ENCODE measurements at places on chromosomes 12 and 14. TPM values are rescaled to one million over a fixed set of nuclear protein-coding genes. Genes with fewer than 3 reads are reported as not detected.

The DLK1 gene
- total RNA-seq = not detected

The FBLN5 gene
- total RNA-seq = 27.6 TPM

The RIMBP2 gene
- not detected for total RNA-seq

The TAS2R8 gene
- not detected for total RNA-seq

The NT5DC3 gene
- 6.4 TPM for total RNA-seq

- no peaks in the 10 kb centered on the region for H3K27me3 ChIP-seq
- peaks cover 41% of the 10 kb centered on the region for H3K36me3 ChIP-seq
- DNase-seq = no peak
- peaks cover 16% of the 10 kb centered on the region for H3K4me1 ChIP-seq
- no peak overlapping the region for H3K4me3 ChIP-seq
Observed at GRCh38 chr12:64418209-64418608, 14.0 kb downstream of the XPOT start.

GRCh38 chr12:132375747-132376463 lies 46.5 kb upstream of the GALNT9 start:
- no peaks in the 10 kb centered on the region for H3K4me1 ChIP-seq
- H3K36me3 ChIP-seq = no peaks in the 10 kb centered on the region
- H3K27me3 ChIP-seq = peaks cover 2% of the 10 kb centered on the region
- DNase-seq = no peak
- no peak overlapping the region for H3K4me3 ChIP-seq

DNA sequence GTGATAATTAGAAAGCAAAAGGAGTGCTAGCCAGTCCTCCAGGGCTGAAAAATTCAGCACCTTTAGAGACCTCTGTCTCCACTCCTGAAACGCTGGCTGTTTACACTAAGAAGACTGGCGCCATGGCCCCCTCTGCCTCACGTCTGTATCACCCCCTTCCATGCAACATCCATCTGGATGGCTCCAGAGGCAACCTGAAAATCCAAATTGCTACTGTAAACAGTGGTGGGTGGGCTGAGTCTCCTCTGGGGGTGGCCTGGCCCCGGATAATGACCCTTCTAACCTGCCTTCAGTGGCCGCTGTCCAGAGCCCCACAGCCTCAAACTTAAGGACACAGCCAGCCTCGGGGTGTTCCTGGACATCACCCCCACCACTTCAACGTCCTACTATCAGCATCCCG lies 1.4 kb downstream of the PRKD1 start:
- no peaks in the 10 kb centered on the region for H3K36me3 ChIP-seq
- H3K27ac ChIP-seq = no peak overlapping the region
- H3K4me3 ChIP-seq = peak overlapping the region; percentile 57
- H3K27me3 ChIP-seq = no peaks in the 10 kb centered on the region

- H3K27ac ChIP-seq = no peak overlapping the region
- no peak overlapping the region for H3K4me3 ChIP-seq
- H3K36me3 ChIP-seq = no peaks in the 10 kb centered on the region
- H3K4me1 ChIP-seq = no peaks in the 10 kb centered on the region
Observed at GRCh38 chr14:87233266-87233665, 759.7 kb downstream of the GALC start.

GRCh38 chr12:6653342-6653741 lies 6.1 kb upstream of the ACRBP start:
- no peaks in the 10 kb centered on the region for H3K4me1 ChIP-seq
- H3K27ac ChIP-seq = no peak overlapping the region
- H3K4me3 ChIP-seq = no peak overlapping the region
- no peaks in the 10 kb centered on the region for H3K27me3 ChIP-seq
- H3K36me3 ChIP-seq = peaks cover 10% of the 10 kb centered on the region

- H3K27ac ChIP-seq = no peak overlapping the region
- H3K36me3 ChIP-seq = no peaks in the 10 kb centered on the region
- H3K27me3 ChIP-seq = no peaks in the 10 kb centered on the region
Observed at GRCh38 chr12:123948796-123949769, 23.5 kb downstream of the CCDC92 start.

GRCh38 chr12:62834406-62834805 lies 100.5 kb downstream of the PPM1H start:
- no peaks in the 10 kb centered on the region for H3K4me1 ChIP-seq
- H3K4me3 ChIP-seq = no peak overlapping the region
- no peak overlapping the region for H3K27ac ChIP-seq
- no peaks in the 10 kb centered on the region for H3K27me3 ChIP-seq
- DNase-seq = no peak
